ENCODE measurements at places on chromosomes 12 and 14.

DNA sequence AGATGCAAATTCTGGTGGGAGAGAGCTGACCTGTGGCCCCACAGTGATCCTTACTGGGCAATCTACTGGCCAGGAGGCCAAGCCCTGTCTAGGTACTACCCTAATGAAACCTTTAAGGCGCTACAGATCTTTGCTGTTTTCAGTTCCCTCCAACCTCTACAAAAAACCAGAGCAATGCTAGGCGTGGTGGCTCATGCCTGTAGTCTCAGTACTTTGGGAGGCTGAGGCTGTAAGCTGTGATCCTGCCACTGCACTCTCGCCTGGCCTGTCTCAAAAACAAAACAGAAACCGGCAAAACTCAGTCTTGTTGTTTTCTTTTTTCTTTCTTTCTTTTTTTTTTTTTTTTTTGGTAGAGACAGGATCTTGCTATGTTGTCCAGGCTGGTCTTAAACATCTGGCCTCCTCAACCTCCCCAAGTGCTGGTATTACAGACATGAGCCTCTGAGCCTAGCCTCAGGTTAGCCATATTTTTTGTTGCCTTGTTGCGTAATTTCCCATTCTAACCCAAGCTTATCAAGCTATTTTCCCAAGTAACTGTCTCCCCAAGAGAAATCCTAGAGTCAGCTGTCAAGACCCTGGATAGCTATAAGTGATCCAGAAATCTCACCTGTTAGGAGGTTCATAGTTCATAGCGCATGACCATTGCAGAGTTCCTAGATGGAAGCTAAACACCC, 2.8 kb downstream of the ETFBKMT start:
- DNase-seq = no peak

DNA sequence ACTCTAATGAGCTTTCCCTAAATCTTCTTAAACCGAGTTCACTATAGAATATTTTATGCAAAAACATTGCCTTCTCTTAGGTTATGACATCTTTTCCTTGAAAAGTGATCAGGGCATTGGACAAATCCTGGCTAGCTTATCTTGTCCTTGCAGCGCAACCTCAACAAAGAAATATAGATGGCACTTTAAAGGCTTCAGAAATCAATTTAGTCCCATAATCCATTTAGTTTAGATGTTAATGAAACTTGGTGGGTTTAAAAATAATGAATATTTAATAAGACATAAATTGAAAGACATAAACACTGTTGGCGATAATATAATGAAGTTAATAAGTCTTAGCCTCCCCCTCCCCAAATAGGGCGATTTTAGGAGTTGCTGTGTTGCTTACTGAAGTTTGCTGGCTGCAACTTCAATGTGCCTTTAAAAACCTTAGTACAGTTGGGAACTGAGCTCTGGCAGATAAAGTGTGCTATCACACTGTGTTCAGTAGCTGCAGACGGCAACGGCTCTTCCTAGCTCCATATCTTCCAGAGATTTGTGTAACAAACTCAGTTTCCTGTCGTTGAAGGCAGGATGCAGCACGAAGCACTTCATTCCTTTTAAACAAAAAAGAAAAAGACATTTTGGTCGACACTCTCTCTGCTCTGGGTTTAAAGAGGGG, 19.5 kb downstream of the PLXNC1 start:
- no peak for DNase-seq

DNA sequence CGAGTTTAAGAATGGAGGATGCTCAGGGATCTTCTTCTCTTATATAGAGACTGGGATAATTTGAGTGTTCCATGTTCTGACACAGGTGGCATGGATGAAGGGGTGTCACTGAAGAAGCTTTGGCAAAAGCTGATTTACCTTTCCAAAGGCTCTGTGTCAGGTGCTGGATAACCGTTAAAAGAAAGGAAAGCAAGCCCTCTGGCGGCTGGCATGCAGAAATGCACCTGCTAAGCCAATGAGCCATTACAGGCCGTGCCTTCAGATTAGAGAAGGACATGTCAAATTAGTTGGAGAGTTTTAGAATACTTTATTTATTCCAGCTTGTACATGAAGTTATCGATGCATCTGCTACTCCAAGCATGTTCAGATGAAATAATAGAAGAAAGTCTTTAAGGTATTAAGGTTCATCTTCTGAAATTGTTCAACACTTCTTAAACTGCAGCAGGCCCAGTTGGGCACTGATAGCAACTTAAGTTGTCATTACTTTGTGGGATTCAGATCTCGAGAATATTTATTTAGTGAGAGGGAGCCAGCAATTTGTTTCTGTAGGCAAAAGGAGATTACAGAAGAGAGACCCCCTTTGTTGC, 678.2 kb downstream of the NRXN3 start:
- no peak for DNase-seq

- DNase-seq = no peak
Measured at GRCh38 chr14:64987438-64987767, 708 bp downstream of the FNTB start.

DNA sequence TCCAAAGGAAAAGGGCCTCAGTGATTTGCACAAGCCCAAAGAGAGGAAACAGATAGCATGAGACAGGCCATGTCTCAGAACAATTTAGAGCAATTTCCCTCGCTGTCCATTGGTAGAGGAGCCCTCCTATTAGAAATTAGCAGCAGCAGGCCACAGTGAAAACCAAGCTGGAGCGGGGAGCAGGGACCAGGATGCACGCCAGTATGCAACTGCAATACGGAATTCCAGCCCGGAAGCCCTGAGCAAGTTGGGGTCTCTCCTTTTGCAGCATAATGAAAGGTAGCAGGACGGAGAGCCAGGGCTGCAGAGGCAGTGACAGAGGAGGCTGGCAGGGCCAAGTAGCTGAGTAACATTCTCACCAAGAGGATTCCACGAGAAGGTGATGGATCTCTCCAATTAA, 84.9 kb upstream of the CLMN start:
- DNase-seq = no peak

- DNase-seq = no peak
Measured at GRCh38 chr12:41485203-41485602, 297.1 kb downstream of the PDZRN4 start.

GRCh38 chr14:88026890-88027289, 22.0 kb downstream of the GPR65 start:
- DNase-seq = no peak

DNA sequence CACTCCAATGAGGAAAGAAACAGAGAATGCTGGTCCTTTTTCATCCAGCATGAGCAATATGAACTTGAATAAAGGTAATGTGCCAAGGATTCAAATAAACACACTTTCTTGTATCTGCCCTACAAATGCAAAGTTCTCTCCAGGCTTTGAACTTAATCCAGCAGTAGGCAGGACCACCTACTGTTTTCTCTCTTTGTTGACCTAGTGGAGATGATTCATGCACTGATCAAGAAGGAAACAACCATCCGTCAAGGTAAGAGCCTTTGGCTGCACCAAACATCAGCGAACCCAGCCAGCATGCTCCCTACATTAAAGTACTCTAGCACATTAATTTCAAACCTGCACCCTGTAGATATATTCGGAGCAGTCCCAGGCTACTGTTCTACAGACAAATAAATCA, 489.3 kb downstream of the GALC start:
- DNase-seq = no peak

- DNase-seq = no peak
Measured at GRCh38 chr12:113385282-113385882, 18.3 kb downstream of the SDS start.

GRCh38 chr12:114408471-114408885, 2.5 kb upstream of the TBX5 start:
- no peak for DNase-seq

DNA sequence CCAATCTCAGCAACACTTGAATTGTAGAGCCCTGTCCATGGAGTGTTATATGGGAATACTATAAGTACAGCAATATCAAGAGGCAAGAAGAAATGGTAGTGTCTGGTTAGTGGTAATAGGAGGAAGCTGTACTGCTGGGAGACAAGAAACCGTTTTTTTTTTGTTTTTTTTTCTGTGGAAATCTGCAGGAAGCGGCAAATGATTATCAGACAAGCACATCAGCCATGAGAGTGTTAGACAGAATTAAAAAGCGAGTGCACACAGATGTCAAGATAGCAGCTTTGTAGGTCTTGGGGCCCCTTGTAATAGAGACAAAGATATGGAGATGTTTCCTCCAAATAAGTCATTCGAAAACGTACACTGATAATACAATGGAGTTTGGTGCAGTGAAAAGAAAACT, 6.7 kb downstream of the TESPA1 start:
- no peak for DNase-seq

- DNase-seq = no peak
Measured at GRCh38 chr14:88437658-88438057, 52.2 kb downstream of the SPATA7 start.
